Stimulated activated CD8-positive, alpha-beta memory T cell treated with anti-CD3 and anti-CD28 coated beads, Interleukin-15, amount 100 ng/mL, for 24 hours (primary cell): ENCODE measurements at places on chromosomes 7 and 10.

DNA sequence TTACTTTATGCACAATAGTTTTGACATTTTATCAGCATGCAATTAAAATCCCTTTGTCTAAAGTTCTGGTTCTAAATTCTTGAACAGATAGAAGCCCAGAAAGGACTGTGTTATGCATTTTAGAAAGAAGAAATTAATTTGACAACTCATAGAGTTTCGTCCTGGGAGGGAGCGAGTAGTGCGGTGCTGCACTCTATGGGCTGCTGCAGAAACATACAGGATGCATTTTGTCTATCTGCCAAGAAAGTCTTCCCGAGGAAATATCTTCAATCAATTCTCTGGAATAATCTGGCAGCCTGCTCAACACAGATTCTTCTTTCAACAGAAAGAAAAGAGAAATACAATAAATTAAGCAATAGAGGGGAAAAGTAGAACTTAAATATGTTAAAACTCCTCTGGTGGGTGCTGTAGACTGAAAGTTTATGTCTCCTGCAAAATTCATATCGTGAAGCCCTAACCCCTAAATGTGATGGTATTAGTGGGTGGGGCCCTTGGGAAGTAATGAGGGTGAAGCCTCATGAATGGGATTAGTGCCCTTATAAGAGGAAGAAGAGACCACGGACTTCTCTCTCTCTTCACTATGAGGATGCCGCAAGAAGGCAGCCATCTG is 39.0 kb upstream of the IFRD1 start:
- DNase-seq: no peak

DNA sequence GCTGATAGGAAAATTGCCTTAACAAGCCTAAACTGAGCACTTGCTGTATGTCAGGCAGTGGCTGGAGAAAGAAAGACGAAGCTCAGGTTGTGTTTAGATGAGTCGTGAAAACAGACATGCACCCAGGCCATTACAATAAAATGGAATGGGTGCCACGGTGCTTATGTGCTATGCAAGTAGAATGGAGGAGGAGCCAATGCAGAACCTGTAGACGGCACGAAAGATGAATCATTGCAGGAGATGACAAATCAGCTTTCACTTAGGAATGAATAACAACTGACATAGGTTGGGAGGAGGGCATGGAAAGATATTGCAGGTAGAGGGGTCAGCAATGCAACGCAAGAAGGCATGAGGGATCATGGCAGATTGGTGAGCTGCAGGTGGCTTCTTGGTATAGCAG is 61.2 kb upstream of the ARHGAP21 start:
- no peak for DNase-seq

GRCh38 chr10:64039198-64039597 is 518.0 kb downstream of the REEP3 start:
- DNase-seq: no peak

GRCh38 chr10:11489591-11489990 is 121.9 kb downstream of the USP6NL start:
- no peak for DNase-seq

DNA sequence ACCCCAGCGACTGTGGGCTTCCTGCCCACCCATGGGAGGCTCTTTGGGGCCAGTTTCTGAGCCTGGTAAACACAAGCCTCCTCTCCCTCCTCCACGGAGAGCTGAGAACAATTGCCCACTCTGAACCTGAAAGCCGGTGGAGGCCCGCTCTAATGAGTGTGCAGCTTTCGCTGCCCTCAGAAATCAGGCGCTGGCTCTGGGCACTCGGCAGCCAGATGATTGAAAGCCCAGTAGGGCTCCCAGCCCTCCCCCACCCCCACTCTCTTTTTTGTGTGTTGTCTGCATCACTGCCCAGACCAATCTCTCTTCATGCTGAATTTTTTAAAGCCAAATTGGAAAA is 438.9 kb downstream of the RPS24 start:
- no peak for DNase-seq

DNA sequence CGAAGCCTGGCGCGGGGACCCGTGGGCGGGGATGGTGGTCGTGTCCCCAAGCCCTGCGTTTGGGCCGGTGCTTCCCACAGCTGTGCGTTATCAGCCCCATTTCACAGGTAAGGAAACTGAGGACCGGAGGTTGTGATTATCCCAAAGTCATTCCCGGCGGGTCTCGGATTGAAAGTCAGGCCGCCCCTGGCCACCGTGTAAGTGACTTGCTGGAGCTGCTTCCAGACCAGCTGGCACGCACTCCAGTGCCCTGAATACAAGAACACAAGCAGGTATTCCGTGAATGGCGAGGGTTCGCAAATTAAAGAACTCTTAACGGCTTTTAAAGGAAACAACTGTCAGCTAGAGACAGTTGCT is 675 bp upstream of the ATE1 start:
- no peak for DNase-seq

DNA sequence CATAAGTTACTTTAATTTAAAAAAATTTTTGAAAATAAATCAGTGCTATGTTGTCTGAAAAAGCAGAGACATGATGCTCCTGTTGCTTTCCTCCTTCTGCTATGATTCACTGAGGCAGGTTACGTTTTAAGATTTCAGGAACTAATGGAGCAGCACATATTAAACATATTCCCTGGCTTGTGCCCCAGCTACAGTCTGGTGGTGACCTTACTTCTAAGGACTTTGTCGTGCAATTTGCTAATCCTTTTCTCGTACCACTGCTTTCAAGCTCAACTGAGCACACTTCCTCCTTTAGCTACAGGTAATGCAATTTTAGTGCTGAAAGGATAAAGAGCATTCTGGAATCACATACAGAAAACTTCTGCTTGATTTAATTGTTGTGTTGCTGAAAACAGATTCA is 16.2 kb upstream of the PRR15 start:
- no peak for DNase-seq

DNA sequence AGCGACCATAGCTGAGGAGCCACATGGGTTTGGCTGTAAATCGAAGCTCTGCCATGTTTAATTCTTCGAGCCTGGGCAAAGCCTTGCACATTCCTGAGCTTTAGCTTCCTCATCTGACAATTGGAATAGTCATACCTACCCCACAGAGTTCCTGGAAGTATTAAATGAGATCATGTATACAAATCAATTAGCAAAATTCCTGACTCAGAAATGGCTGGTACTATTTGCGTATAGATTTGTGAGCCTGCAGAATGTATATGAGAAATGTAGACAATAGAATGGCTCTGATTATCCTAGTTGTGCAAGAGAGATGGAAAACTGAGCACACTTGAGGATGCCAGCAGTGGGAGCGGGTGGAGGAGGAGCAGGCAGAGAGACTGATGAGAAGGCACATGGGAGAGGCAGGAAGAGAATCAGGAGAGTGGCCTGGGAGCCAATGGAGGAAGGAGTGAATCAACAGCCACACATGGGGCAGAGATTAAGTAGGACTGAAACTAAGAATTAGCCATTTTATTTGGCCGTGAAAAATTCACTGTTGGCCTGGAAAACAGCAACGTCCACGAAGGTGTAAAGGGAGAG is 128.0 kb upstream of the C1GALT1 start:
- DNase-seq: no peak

DNA sequence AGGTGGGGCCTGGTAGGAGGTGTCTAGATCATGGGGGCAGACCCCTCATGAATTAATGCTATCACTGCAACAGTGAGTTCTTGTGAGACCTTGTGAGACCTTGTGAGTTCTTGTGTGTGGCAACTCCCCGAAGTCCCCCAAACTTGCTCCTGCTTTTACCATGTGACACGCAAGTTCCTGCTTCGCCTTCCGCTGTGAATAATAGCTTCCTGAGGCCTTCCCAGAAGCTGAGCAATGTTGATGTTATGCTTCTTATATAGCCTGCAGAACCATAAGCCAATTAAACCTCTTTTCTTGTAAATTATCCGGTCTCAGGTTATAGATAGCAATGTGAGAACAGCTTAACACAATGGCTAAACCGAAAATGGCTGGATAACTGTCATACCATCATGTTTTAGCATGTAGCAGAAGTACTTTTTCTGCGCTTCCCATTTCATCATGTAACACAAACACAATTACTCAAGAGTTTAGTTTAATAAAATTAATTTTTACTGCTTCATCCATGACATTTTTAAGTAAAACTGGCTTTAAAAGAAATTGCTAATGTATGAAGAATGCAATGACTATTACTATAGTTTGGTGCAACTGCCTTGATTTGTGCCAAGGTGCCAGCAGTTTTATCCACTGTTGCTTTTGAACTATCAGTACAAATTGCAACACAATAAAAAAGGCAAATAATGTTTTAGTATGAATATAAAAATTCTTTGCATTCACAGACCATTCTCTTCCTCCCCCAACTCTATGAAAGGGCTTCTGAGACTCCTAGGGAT is 87.7 kb upstream of the TMEM168 start:
- DNase-seq: no peak

DNA sequence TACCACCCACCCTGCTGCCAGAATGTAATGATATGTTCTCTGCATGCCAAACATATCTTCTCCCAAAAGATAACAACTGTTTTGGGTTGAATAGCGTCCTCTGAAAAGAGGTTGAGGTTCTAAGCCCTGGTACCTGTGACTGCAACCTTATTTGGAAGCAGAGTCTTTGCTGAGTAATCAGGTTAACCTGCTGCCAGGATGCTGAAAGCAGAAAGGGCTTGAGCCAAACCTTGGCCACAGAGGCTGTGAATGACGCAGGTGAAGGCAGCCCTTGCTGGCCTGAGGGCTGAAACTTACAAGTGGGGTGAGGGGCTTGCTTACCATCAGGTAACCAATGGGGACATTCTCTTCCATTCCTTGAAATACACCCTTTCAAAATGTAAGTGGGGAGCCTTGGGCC is 151.8 kb upstream of the RHEB start:
- DNase-seq: no peak

GRCh38 chr10:4557469-4557868 is 268.5 kb upstream of the AKR1E2 start:
- no peak for DNase-seq

- no peak for DNase-seq
These were observed 91.2 kb upstream of the AHR start for GRCh38 chr7:17207220-17207619.

GRCh38 chr10:91219371-91220193 is 881 bp upstream of the PCGF5 start:
- DNase-seq: no peak

- DNase-seq: no peak
These were observed 6.8 kb upstream of the SLK start for GRCh38 chr10:103960103-103960502.

DNA sequence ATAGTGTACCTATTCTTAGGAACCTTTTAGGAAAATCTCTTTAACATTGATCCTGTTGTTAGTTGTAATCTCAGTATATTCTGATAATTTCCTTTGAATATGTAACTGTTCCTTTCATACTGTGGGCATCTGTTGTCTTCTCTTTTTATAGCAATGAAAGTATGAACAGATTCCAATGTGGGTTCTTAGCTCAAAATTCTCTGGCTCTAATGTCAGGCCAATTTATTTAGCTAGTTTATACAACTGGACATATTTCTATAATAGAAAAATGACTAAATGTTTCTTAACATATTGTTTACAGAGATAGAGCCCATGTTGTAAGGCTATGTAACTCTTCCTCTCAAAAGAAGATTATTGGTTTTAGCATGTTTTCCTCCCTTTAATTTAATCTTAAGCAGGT is 363.2 kb downstream of the AUTS2 start:
- DNase-seq: no peak

DNA sequence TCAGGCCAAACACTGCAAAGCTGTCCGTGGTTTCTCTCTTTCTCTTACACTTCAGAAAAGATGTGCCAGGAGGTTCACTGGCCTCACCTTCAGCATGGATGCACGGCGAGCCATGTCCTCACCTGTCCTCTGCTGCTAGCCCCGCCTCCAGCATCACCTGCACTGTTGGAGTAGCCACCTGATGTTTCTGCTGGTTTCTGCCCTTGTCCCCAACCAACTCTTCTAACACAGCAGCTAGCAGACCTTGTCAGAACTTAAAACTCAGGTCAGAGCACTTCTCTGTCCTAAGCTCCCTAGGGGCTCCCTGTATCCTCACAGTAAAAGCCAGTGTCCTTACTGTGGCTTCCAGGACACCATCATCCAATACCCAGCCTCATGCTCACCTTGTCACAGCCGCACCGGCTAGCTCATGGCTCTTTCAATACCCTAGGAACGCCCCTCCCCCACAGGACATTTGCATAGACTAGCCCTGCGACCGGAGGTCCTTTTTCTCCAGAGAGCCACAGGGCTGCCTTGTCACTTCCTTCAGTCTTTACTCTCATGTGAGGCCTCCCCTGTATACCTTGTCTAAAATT is 15.2 kb downstream of the PALD1 start:
- no peak for DNase-seq

DNA sequence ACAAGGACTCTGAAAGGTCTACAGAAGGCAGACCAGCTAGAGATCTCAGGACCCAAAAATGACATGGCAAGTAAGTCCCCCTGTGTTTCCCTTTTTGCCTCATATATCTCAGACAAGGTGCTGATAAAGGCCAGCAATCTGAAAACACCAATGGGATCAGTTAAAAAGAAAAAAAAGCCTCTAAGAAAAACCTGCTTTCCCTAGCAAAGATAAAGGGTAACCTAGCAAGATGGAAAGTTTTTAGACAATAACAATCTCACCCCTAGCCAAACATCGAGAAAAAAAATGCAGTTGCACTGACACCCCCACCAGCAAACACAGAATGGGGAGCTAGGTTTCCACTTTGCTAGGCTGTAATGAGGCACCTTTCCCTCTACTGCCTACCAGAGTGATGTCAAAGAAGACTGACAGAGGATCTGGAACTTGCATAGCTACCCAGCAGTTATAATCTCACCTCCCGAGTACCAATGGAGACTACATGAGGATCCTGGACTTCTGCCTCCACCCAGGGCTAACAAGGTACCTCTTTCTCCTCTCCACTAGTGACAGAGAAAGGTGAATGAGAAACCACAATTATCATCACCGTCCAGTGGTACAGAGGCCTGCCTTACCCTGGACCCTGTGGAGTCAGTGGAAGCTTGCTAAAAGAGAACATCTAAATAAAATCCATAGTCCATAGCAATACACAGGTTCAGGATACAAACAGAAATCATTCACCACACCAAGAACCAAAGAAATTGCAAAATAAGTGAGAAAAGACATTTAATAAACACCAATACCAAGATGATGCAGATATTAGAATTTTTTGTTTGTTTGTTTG is 240.8 kb downstream of the ARHGAP12 start:
- no peak for DNase-seq

DNA sequence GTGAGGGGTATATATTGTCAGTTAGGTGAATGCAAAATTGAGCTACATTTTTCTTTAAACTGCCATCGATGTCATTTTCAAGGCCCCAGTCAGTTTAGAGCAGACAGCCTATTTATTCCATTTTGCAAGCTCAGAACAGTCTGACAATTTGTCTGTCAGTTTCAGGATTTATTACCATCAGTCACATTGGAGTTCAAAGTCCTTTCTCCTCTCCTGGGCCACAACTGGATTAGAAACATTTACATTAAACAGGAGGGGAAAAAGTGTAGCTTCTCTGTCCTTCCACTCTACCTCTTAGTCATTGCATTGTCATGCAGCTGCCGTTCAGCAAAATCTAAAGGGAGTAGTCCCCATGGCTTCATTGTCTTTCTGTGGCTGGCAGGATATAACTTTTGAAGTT is 3.5 kb upstream of the GHITM start:
- no peak for DNase-seq
